Renal pelvis (tissue), 12 donors: ENCODE measurements at places on chromosomes 4 and X.

DNA sequence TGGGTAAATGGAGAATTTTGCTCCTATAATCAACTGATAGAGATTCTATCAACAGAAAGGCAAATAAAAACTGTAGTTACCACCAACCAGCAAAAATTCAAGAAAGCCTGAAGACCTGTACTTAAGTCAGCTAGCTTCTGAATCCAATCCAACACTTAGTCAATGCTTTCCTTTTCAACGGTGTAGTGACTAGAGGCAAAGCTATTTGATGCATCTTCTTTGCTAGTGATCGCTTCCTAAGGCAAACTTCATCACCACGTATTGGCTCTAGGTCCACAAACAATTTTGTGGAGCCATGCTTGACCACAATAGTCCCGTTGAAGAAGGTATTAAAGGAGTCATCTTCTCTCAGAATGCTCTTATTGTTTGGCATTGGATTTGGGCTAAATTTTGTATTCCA, 25.0 kb upstream of the UBA6 start:
- DNase-seq = no peak

DNA sequence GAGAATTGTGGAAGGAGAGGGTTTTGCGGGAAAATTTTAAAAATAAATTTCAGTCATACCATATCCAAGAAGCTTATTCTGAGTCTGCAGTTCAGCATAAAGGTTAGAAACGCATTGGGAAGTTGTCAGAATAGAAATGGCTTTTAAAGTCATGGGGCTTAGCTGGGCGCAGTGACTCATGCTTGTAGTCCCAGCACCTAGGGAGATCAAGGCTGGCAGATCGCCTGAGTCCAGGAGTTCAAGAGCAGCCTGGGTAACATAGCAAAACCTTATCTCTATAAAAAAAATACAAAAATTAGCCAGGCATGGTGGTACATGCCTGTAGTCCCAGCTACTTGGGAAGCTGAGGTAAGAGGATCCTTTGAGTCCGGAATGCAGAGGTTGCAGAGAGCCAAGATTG, 3.9 kb upstream of the PLA2G12A start:
- DNase-seq = no peak

DNA sequence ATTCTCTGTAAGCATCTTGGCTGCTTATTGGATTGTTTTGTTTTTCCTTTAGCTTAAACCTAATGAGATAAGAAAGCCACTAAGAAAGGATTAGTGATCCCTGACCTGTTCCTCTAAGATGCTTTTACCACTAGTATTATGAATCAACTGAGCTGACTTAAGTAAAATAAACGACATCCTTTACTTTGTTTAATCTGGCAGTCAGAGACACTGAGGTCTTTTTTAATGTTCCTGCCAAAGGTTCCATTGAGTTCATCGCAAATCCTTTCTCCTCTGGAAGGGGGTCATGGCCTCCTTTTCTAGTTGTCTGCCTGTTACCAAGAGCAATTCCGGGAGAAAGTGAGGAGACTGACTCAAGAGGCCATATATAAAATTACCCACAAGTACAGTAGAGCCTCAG, 1038.3 kb upstream of the SLIT2 start:
- DNase-seq = peak; percentile 52

GRCh38 chr4:76430519-76431388, 4.3 kb upstream of the SHROOM3 start:
- peak; percentile 52 for DNase-seq
